ENCODE measurements at places on chromosomes 6 and 20.

GRCh38 chr6:30703011-30703410 is 12.2 kb upstream of the NRM start:
- no peak for DNase-seq

DNA sequence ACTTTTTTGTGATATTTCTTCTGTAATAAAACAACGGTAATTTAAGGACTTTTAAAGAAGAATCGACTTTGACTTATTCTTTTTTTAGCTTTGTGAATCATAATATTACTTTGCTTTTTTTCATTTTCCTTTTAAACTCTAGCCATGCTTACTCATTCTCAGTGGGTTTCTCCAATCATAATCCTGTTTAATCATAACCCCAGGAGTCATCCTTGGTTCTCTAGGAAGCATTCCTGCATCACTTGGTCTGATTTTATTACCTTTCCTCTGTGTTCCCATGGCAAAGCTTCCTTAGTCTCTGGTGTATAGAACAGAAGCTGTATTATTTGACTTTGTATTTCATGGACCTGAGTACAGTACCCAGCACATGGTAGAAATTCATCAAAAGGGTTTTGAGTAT is 223.5 kb downstream of the CDKAL1 start:
- peak; percentile 78 for DNase-seq

DNA sequence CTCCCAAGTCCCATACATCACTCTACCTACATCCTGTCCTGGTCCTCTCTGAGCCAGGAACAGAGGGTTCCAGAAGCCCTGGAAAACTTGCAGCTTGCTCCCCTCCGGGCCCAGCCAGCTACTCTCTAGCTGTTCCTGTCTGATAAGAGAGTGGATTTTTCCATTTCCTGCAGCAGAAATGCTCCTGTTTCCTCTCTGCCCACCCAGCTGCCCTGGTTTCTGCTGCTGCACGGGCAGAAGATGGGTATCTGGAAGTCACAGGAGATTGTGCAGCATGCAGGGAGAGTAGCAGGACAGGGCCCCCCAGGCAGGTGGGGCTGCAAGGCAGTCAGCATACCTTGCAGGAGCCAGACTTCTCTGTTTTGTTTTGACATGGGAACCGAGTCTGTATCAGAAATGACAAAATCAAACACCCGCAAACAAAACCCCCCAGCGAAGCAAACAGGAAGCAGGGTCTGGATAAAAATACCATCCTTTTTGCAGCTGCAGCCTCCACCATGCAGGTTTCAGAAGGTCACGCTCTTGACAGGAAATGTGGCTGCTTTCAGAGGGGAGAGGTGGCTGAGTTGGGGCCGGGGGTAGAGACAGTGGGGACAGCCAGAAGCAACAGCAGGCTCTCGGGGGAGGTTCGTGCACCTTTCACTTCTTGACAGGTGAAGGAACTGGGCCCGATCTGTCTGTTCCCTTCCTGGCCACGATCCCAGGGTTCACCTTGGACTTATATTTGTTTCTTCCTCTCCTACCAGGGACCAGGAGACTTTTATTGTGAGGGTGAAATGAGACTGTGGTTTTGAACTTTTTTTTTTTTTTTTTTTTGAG is 50.8 kb upstream of the FAM83D start:
- DNase-seq, result no peak

GRCh38 chr6:52144196-52145076 is 41.7 kb upstream of the IL17A start:
- no peak for DNase-seq

DNA sequence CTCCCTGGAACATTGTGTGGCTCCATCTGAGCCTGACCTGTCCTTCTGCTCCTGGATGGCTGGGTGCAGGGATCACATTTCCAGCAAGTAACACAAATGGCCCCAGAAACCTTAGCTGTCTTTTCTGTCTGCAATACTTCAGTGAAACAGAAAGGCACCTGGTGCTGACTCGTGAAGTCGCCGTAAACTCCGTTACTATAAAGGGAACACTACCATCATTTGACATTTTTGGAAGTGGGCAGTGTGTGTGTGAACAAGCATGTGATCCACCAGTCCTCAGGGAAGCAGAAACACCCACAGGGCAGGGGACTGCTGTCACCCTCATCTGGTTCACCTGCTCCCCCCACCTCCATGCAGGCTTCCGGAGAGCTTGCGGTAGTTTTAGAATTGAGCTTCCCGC is 23.9 kb downstream of the SERPINB6 start:
- no peak for DNase-seq

- peak; percentile 70 for DNase-seq
These were observed 1.9 kb downstream of the EDN1 start for GRCh38 chr6:12291839-12292604.

GRCh38 chr6:77535172-77535571 is 71.9 kb upstream of the HTR1B start:
- DNase-seq, result no peak

- no peak for DNase-seq
These were observed 89.8 kb upstream of the DST start for GRCh38 chr6:56732517-56732916.

DNA sequence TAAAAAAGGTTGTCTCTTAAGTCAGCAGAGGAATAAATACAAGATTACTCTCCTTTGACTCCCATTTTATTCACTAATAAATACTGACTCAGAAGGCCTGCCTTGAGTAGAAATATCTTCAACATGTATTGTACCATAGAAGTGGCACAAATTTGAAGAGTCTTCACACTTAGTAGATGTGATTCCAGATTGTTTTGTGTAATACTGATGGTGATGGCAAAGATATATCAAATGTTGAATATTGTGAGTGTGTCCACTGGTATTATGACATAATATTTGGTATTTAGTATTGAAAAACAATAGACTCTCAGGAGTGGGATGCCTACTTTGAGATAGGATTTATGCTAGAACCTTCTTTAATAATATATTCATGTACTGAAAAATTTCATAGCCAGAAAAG is 7.0 kb downstream of the ADGRB3 start:
- no peak for DNase-seq

GRCh38 chr6:158759966-158760617 is 59.1 kb downstream of the EZR start:
- DNase-seq, result no peak

GRCh38 chr6:23031986-23032385 is 462.6 kb downstream of the HDGFL1 start:
- no peak for DNase-seq

- DNase-seq, result peak; percentile 80
These were observed 558.2 kb upstream of the CITED2 start for GRCh38 chr6:139932671-139933070.

- no peak for DNase-seq
These were observed 84.5 kb downstream of the PLCB1 start for GRCh38 chr20:8216375-8217200.

GRCh38 chr20:47691625-47692024 is 93.7 kb downstream of the SULF2 start:
- DNase-seq, result no peak

- DNase-seq, result no peak
These were observed 96.8 kb downstream of the B3GAT2 start for GRCh38 chr6:70860045-70860444.

- no peak for DNase-seq
These were observed 277.2 kb downstream of the PRKN start for GRCh38 chr6:162450358-162450757.

GRCh38 chr6:113642714-113643406 is 214.3 kb upstream of the MARCKS start:
- DNase-seq, result peak; percentile 58

GRCh38 chr6:137913434-137913833 is 46.4 kb downstream of the TNFAIP3 start:
- no peak for DNase-seq

GRCh38 chr6:55998576-55998975 is 123.2 kb upstream of the BMP5 start:
- no peak for DNase-seq

- no peak for DNase-seq
These were observed 184.7 kb upstream of the PREP start for GRCh38 chr6:105587349-105588122.

- no peak for DNase-seq
These were observed 285.4 kb downstream of the PHACTR1 start for GRCh38 chr6:13001927-13002326.

GRCh38 chr6:3698021-3698420 is 53.5 kb downstream of the PXDC1 start:
- DNase-seq, result no peak

DNA sequence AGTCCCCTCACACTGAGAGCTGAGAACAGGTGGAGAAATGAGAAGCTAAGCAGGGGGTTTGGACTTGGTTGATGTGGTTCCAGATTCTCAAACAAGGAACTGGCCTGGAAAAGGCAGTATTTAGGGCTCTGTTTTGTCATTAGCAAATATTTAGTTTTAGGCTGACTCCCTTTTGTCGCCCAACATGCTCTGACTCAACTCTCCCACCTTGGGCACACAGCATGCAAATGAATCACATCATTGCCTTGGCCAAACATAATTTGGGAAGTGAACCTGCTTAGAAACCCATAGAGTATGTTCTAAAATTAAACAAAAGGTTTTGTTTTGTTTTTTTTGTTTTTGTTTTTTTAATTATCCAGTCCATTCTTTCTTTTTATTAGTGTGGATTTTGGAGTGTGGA is 9.5 kb upstream of the UQCC2 start:
- no peak for DNase-seq

DNA sequence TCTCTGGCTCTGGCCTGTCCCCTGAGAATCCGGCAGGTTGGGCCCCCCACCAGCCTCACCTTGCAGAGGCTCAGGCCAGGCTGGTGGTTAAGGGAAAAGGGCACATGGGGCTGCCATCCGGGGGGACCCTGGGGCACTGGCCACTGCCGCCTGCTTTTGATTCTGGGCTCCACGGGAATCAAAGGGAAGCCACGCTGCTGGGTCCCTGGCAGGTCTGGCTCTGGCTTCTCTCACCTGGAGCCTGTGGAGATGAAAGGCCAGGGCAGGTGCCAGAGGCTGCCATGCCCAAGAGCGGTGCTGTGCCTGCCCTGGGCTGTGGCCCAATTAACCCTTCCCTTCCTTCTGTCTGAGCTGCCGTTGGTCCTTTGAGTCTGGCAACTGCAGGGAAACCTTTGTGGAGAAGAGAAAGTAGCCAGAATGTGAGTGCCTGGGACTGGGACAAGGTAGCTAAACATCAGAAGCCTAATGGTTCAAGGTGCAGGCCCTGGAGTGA is 9.4 kb upstream of the CDH22 start:
- DNase-seq, result no peak

Measured in renal cortical epithelial cell (primary cell).